ENCODE measurements at places on chromosomes 2 and 18.

GRCh38 chr2:204251998-204252376 is 293.3 kb upstream of the PARD3B start:
- DNase-seq: no peak

DNA sequence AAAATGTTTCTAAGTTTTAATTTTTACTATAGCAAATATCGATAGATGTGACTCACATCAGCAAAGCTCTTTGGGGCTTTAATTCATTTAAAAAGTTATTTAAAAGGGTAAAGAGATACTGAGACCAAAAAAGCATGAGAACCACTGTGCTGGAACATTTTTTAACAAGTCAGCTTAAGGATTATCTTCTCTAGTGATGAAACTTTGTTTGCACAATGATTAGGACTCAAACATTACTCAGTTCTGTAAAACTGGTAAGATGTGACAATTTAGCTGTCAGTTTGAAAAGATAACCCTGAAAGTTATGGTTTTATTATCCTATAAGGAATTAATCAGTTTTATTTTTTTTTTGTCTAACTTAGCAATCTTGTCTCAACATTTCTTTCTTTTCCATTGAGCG is 301.4 kb downstream of the TSN start:
- DNase-seq: no peak

DNA sequence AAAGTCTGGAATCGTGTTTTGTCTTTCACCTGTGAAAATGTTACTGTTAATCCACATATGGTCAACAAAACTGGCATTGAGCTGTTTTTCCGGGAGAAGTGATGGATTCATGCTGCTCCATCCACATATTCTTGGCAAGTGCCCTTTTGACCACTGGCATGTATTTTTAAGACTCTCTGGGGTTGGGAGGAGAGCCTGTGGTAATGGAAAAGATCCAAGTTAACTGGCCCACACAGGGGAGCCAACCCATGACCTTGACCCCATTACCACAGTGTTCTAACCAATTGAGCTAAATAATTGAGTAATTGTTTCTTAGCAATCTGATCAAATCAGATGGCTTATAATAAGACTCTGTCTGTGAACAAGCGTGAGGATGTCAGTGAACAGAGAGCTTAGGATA is 296.2 kb upstream of the NRP2 start:
- DNase-seq: no peak

DNA sequence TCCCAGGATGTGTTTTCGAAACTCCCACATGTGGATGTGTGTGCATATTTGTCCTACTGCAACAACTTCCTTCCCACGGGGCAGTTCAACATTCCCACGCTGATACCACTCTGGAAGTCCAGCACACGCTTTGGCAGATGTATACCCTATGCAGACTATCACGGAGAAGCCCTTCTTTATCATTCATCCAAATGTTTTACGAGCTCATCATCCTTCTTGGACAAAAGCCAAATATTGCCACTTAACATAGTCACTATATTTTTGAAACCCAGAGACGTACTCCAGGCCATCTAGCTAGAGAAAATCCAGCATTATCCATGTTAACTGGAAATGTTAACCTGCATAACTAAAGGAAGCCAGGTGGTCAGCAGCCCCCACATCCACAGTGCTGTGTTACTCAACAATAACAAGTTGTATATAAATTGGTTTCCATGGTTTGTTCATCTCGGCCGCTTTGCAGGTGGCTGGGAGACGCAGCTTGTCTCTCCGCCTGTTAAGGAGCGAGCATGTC is 131.5 kb downstream of the ZNF532 start:
- DNase-seq: no peak

DNA sequence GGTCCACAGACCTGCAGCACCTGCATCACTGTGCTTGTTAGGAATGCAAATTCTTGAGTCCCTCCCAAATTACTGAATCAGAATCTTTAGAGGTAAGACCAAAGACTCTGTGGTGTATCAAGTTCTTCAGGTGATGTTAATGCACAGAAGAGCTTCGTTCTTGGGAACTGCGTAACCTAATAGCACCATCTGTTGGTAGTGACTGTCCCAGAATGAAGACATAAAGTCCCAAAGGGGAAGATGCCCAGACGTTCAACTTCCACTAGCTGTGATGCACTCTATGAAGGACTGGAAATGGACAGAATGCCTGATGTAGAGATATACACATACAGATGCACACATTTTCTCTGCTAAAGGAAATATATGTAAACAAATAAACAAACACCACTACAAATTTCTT is 576.0 kb downstream of the LRP1B start:
- no peak for DNase-seq

DNA sequence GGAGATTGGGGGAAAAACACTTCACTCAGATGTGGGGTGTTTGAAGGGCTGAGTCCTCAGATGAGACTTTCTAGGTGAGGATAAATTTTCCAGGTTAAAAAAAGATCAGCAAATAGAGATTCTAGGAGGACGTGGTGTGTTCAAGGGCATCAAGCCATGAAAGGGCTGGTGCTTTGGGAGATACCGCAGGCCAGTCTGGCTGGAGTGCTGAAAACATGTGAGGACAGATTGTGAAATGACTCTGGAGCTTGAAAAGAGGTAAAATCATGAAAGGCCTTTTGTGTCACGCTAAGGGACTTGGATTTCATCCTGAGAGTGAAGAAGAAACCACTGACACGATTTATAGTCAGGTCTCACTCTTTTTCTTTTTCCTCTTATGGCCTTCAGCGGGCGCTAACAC is 320.5 kb downstream of the DPP10 start:
- no peak for DNase-seq

DNA sequence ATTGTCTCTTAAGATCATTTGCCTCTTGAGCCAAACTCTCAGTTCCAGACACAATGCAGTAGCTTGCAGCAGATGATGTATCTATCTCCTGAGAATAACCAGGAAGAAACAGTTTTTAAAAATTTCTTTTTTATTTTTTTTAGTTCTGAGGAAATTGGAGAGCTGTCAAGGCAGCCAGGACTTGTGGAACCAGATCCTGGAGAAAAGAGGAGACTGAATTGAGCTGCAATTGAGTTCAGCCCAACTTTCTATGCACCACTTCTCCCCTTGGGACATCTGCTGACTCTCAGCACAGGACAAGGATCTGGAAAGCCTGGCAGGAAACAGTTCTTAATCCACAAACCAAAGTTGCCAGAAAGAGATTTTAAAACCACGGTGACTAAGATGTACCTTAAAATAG is 13.5 kb upstream of the CSRNP3 start:
- no peak for DNase-seq

- no peak for DNase-seq
Measured at GRCh38 chr2:195666113-195666712, 9.2 kb downstream of the SLC39A10 start.

All from stimulated activated CD8-positive, alpha-beta memory T cell treated with anti-CD3 and anti-CD28 coated beads, Interleukin-7, amount 100 ng/mL, for 1 hour (primary cell).